ENCODE measurements at places on chromosomes 2 and 18. TPM values are rescaled to one million over a fixed set of nuclear protein-coding genes. Genes with fewer than 3 reads are reported as not detected.

GRCh38 chr2:199883474-199884212, 27.4 kb upstream of the C2orf69 start:
- DNase-seq, result no peak

Gene CHRND
- total RNA-seq, result not detected

Gene PDE11A
- 0.36 TPM for total RNA-seq

DNA sequence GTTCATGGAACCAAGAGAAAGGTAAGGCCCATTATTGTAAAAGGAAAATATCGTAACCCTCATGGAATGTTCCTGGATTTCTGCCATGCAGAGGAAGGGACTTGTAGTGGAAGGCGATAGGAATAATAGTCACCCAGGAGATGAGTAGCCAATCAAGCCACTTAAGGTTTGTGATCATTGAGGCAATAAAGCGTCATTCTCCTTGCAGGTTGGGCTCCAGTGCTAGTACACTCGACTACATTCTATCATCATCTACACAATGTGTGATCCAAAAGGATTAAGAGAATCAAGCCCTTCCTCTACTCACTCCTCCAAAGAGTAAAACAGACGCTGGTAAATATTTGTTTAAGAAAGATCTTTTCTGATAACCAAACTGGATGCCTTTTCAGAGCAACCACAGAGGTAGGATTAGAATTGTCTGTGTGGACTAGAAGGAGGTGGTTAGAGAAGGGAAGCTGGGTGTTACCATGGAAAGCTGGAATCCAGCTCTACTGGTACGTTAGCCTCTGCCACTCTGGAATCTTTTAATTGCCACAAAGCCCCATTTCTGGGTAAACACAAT, 245.7 kb downstream of the IKZF2 start:
- DNase-seq, result no peak

Gene ANKRD62
- total RNA-seq, result not detected

Gene ZNF236
- 11.6 TPM for total RNA-seq

Gene SERPINB10
- 0.29 TPM for total RNA-seq

GRCh38 chr2:70724366-70724765, 43.6 kb downstream of the ADD2 start:
- DNase-seq, result no peak

Gene NPPC
- total RNA-seq, result not detected

Gene COBLL1
- 10.9 TPM for total RNA-seq

Gene IL36G
- not detected for total RNA-seq

DNA sequence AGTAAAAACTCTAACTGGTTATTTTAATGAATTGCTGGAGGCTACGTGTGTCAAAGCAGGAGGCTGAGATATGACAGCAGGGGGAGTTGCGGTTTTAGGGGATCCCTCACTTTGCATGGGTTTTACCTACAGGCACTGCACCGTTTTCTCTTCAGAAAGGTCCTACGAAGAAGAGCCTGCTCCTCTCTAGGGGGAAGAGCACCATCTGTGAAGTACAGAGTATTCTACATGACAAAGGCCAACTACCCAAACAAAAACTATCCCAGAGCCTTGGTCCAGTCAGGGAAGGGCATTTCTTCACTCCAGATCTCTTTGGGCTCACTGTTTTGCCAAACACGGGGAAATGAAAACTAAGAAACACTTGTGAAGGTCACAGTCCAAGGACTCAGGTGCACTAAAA, 696.7 kb upstream of the SOX11 start:
- DNase-seq, result no peak

Gene PROKR1
- total RNA-seq, result not detected

- no peak for DNase-seq
These were observed 75.3 kb downstream of the BABAM2 start for GRCh38 chr2:27965841-27966240.

- no peak for DNase-seq
These were observed 25.9 kb downstream of the MALT1 start for GRCh38 chr18:58697146-58697545.
